T-helper 17 cell (primary cell): ENCODE measurements at places on chromosomes 12 and 14. TPM values are rescaled to one million over a fixed set of nuclear protein-coding genes. Genes with fewer than 3 reads are reported as not detected.

- no peaks in the 10 kb centered on the region for H3K36me3 ChIP-seq
- H3K4me3 ChIP-seq, result no peak overlapping the region
- no peak for DNase-seq
- no peak overlapping the region for H3K27ac ChIP-seq
- no peaks in the 10 kb centered on the region for H3K4me1 ChIP-seq
These were observed 512.6 kb downstream of the RERGL start for GRCh38 chr12:17577405-17577804.

DNA sequence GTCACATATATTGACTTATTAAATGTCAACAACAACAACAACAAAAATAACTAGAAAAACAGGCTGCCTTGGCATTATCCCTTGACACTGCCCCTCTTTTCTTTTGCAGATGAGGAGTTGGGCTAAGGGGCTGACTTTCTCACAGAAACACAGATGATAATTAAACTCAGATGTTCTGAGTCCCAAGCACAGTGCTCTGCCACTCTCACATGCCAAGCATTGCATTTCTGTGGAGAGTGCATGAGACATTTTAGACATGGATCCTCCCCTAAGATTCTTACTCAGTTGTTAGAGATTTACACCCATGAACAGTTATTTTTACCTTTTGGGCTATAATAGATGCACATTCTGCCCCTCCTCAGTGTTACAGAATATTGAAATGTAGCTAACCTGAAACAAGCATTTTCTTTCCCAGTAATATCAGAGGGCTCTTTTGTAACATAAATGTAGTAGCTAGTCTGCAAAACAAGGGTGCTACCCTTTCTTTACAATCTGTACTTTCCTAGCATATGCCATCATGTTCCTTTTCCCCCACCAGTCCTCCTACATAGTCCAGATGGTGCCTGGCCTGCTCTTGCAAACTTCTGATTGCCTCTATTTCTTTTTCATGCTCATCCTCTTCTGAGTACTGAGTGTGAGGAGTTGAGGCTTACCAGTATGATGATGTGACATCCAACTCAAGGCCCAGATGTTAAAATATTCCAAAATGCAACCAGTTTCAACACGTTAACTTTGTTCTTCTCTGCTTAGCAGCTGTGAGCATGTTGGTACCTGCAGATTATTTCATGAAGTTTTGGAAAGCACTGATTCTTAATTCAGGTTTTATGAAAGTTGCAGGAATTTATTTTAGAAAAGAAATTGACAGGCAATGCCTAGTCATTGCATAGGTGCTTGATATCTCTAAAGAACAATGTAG, 125.0 kb upstream of the ATP2B1 start:
- H3K4me1 ChIP-seq, result peaks cover 3% of the 10 kb centered on the region
- no peaks in the 10 kb centered on the region for H3K27me3 ChIP-seq
- no peak overlapping the region for H3K4me3 ChIP-seq
- no peak for DNase-seq
- peaks cover 4% of the 10 kb centered on the region for H3K36me3 ChIP-seq

- no peak overlapping the region for H3K4me3 ChIP-seq
- no peaks in the 10 kb centered on the region for H3K27me3 ChIP-seq
- H3K4me1 ChIP-seq, result no peaks in the 10 kb centered on the region
- no peak overlapping the region for H3K27ac ChIP-seq
- no peak for DNase-seq
These were observed 244.3 kb upstream of the NOVA1 start for GRCh38 chr14:26841920-26842741.

GRCh38 chr14:39318574-39318973, 84.9 kb downstream of the MIA2 start:
- H3K36me3 ChIP-seq, result peaks cover 7% of the 10 kb centered on the region
- DNase-seq, result no peak
- no peak overlapping the region for H3K27ac ChIP-seq
- peaks cover 2% of the 10 kb centered on the region for H3K4me1 ChIP-seq
- no peak overlapping the region for H3K4me3 ChIP-seq
- no peaks in the 10 kb centered on the region for H3K27me3 ChIP-seq

- H3K4me1 ChIP-seq, result peaks cover 2% of the 10 kb centered on the region
- no peak for DNase-seq
- H3K27ac ChIP-seq, result no peak overlapping the region
- H3K4me3 ChIP-seq, result no peak overlapping the region
These were observed 82.6 kb upstream of the USP44 start for GRCh38 chr12:95633732-95634465.

DNA sequence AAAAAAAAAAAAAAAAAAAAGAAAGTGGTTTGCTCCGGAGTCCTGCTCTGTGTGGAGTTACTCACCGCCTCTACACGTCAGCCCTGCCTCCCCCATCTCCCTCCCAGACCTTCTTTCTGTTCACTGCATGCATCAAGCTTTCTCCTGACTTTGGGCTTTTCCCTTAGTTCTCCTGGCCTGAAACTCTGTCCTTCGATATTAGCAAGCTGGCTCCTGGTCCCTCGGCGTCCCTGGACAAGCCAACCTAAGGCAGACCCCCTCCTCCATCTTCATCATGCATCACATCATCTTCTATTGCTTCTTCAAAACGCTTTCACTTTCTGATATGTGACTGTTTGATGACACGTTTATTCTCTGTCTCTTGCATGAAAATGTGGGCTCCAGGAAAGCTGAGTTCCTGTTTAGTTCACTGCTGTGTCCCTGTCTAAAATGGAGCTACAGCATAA, 40.6 kb downstream of the SLC15A4 start:
- H3K27me3 ChIP-seq, result peaks cover 8% of the 10 kb centered on the region
- H3K4me1 ChIP-seq, result peaks cover 8% of the 10 kb centered on the region
- peak overlapping the region; percentile 91 for H3K4me3 ChIP-seq
- H3K36me3 ChIP-seq, result no peaks in the 10 kb centered on the region
- peak overlapping the region; percentile 80 for H3K27ac ChIP-seq

DNA sequence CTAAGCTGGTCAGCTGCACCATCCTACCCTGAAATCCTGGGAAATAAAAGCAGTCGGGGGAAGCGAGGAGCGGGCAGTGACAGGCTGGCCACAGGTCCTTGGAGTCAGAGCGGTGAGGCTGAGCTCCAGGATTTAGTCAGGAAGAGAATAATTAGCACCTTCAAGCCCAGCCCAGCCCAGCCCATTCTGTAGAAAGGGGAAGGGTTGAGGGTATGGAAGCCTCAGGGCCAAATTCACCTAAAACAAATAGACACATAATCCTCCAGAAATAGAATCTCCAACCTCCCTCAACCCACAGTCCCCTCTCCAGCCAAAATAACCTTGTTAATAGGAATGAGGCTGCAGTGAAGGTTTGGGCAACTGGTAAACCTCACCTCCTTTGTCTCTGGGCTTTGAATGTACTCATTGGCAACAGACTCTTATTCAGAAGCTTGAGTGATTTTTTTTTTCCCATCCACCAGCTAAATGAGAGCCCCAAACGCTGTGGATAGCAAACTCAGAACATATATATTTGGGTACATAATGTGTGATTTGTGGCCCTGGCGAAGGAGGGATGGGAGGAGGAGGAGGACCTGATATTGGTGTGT, 334.1 kb downstream of the DPF3 start:
- H3K27ac ChIP-seq, result no peak overlapping the region
- DNase-seq, result no peak
- H3K27me3 ChIP-seq, result peaks cover 30% of the 10 kb centered on the region
- no peaks in the 10 kb centered on the region for H3K36me3 ChIP-seq
- no peak overlapping the region for H3K4me3 ChIP-seq
- peaks cover 2% of the 10 kb centered on the region for H3K4me1 ChIP-seq

DNA sequence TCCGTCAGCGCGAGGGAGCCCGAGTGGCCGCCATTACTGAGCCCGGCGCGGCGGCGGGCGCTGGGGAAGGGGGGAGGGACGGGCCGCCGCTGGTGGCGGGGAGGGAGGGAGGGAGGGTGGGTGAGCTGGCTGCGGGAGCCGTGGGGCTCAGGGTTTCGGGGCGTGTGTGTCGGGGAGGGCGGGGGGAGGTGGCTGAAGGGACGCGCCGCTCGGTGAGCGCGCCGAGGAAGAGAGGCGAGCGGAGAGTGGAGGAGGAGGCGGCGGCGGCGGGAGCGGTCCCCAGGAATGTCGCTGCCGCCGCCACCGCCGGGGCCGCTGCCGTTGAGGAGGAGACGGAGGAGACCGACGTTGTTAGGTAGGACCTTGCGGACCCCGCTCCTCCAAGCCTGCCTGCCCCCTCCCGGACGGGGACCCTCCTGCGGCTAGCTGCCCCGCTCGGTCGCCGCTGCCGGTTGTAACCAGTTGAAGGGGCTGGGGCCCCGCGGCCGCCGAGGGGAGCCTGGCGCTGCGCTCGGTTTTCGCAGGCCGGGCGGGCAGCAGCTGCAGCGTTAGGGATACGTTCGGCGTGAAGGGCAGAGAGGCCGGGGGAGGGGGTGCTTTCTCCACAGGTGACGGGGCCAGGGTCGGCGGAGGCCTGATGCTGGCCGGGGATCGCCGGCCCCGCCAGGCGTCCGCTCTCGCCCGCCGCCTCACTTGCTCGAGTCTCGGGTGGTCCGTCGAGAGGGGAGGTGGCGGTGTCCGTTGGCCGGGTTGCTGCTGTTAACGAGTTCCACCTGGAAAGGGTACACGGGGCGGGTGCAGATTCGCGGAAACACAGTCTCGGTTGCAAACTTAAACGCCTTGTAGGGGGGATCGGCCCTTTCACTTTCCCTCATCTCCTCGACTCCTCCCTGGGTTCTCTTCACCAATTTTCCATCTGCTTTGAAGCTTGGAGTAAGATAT, at the start of gene ARHGAP5:
Gene ARHGAP5 (plus strand): TSS at position 224 of the 942 bp plus-strand sequence. CDS start 13,366 bp downstream, outside the sequence.
- H3K36me3 ChIP-seq, result peaks cover 4% of the 10 kb centered on the region
- H3K4me3 ChIP-seq, result peak within 1 kb of the TSS; percentile 100
- no peaks in the 10 kb centered on the region for H3K27me3 ChIP-seq
- H3K4me1 ChIP-seq, result peaks cover 32% of the 10 kb centered on the region

DNA sequence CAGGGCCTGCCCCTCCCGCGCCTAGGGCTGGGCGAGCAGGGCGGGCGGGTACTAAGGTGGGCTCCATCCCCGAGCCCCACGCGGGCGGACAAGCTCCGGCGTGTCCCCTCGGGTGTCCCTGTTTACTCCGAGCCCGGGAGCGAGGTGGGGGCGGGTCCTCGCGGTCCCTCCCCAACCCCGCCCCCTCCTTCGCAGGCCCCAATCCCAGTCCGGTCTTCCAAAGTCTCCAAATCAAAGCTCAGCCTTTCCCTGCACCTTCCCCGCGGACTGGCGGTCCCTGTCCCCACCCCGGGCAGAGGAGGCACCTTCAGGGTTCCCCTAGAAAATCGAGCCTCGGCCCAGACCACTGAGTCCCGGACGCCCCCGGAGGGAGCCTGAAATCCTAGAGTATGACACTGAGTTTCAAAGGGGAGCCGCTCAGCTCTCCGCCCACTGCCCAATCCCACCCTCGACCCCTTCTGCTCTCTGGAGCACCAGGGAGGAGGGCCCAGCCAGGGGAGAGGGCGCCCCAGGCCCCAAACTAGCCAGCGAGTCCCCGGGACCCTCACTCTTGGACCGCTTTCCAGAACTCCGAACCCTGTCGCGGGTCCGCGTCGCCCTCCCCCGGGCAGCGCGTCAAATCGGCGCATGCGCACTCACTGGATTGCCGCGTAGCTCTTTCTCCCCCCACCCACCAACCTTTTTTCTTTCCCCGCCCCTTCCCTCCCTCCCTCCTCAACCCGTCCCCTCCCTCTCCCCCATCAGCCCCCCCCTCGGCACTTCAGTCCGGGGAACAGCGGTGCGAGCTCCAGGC, at the start of gene LRP1:
Gene LRP1 (plus strand): TSS at position 758 of the 793 bp plus-strand sequence. CDS start 482 bp downstream, outside the sequence.
- H3K4me3 ChIP-seq, result peak within 1 kb of the TSS; percentile 97
- peaks cover 4% of the 10 kb centered on the region for H3K36me3 ChIP-seq
- H3K4me1 ChIP-seq, result peaks cover 9% of the 10 kb centered on the region
- H3K27ac ChIP-seq, result peak within 1 kb of the TSS; percentile 71

- peaks cover 7% of the 10 kb centered on the region for H3K27me3 ChIP-seq
- no peak overlapping the region for H3K27ac ChIP-seq
- DNase-seq, result no peak
- H3K4me3 ChIP-seq, result no peak overlapping the region
These were observed 41.3 kb upstream of the CTDSP2 start for GRCh38 chr12:57887631-57888408.

DNA sequence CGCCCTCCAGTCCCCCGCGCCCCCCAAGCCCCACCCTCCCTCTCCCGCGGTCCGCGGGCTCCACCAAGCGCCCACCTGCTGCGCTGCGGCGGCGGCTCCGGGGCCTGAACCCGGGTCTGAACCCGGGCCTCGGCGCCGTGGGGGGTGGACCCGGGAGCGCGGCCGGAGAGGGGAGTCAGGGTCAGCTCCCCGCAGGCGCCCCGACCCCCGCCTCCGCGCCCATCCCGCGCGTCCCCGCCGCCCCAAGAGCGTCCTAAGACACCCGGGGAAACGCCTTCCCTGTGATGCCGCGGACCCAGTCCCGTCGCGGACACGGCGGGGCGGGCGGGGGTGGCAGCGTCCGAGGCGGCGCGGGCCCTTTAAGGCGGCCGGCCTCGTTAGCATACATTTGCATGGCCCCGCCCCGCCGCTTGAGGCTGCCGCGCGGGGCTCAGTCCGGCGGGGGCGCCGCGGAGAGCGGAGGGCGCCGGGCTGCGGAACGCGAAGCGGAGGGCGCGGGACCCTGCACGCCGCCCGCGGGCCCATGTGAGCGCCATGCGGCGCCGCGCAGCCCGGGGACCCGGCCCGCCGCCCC, at the start of gene MMP17:
Gene MMP17 (plus strand): TSS at position 433 of the 574 bp plus-strand sequence. CDS start 102 bp downstream, at position 535.
- peaks cover 14% of the 10 kb centered on the region for H3K4me1 ChIP-seq
- peak within 1 kb of the TSS; percentile 86 for H3K4me3 ChIP-seq
- H3K27ac ChIP-seq, result no peak within 1 kb of the TSS
- H3K27me3 ChIP-seq, result peaks cover 39% of the 10 kb centered on the region
- peak; percentile 33 for DNase-seq
- no peaks in the 10 kb centered on the region for H3K36me3 ChIP-seq

DNA sequence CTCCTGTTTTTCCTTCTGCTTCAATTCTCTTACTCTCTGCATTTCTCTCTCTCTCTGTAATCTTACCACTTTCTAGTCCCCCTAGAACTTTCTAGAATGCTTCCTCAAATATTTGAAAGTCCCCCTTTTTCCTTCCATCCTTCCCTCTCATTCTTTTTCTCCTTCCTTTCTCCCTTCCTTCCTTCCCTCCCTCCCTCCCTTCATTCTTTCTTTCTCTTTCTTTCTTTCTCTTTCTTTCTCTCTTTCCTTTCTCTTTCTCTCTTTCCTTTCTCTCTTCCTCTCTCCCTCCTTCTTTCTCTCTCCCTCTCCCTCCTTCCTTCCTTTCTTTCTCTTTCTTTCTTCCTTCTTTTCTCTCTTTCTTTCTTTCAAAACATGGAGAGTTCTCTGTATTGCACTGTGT, 201.4 kb upstream of the IGF1 start:
- H3K36me3 ChIP-seq, result no peaks in the 10 kb centered on the region
- no peaks in the 10 kb centered on the region for H3K27me3 ChIP-seq
- H3K4me3 ChIP-seq, result no peak overlapping the region
- no peaks in the 10 kb centered on the region for H3K4me1 ChIP-seq

DNA sequence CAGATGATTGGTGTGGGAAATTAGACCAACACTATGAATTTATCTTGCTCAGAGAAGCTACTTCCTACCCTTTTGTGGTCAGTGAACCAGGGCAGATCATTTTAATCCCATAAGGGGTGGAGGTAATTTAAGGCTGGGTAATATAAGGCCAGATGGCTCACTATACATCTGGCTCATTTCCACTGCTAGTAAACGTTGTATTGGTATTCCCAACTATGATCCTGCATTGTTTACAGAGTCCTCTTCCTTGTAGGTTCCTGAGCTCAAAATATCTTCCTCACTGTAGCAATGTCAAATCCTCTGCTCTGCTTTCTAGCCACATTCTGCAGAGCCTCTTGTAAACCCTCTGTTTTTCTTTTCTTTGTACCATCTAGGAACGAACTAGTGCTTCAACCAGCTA, 93.0 kb upstream of the MGAT4C start:
- no peak overlapping the region for H3K4me3 ChIP-seq
- no peak for DNase-seq
- H3K27ac ChIP-seq, result no peak overlapping the region
- H3K4me1 ChIP-seq, result no peaks in the 10 kb centered on the region
- no peaks in the 10 kb centered on the region for H3K27me3 ChIP-seq

Gene KRT6A
- not detected for total RNA-seq

Gene BTBD6
- total RNA-seq, result 34.9 TPM

Gene PRH2
- not detected for total RNA-seq

Gene SYNDIG1L
- total RNA-seq, result not detected
